Cerebellar cortex (tissue), 1 donor: ENCODE measurements at places on chromosomes 7 and 10.

GRCh38 chr7:97419898-97420297 lies 302.4 kb downstream of the SDHAF3 start:
- DNase-seq, result no peak

DNA sequence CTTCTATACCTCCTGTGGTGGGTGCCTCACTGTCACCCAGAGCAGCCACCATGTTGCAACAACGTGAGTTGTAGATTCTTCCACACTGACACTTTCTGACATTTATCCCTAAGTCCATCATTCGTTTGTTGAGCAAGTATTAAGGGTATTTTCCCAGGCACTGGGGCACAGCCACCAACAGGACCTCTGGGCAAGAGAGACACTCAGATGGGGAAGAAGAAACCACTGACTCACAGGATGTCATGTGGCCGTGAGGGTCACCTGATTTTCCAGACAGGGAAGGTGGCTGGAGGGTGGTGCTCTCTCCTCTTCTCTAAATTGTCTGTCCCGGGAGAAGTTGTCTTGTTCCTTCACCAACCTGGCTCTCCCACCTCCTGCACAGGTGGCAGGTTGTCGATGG lies 51.7 kb upstream of the PPIF start:
- DNase-seq, result no peak

DNA sequence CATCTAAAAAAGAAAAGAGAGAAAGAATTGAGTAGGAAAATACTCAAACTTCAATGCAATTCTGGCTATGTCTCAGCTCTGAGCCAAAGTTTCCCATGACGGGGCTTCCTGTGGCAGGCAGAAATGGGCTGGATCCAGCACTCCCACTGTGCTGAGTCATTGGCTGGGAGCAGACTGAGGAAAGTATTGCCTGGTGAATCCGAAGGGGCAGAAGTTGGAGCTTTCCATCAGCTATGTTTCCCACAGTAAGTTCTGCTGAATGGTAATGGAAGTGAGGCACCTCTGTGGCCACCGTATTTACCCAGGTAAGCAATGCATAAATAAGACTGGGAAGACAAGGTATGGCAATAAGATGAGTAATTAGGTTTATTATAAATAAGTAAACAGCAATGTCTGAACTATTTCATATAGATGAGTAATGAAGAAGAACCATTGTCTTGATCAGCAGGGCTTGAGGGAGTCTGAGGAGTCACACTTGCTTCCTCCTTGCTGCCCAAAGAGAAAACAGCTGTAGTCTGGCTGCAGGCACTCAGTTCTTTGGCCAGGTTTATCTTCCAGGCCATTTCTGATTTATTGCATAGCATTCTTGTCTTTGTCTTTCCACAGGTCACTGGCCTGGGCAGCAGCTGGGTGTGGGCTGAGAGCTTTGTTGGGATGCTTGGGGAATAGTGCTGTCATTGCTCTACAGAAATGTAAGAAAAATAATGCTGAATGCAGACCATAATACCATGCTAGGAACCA lies 255.3 kb downstream of the DNAJB9 start:
- DNase-seq, result no peak

DNA sequence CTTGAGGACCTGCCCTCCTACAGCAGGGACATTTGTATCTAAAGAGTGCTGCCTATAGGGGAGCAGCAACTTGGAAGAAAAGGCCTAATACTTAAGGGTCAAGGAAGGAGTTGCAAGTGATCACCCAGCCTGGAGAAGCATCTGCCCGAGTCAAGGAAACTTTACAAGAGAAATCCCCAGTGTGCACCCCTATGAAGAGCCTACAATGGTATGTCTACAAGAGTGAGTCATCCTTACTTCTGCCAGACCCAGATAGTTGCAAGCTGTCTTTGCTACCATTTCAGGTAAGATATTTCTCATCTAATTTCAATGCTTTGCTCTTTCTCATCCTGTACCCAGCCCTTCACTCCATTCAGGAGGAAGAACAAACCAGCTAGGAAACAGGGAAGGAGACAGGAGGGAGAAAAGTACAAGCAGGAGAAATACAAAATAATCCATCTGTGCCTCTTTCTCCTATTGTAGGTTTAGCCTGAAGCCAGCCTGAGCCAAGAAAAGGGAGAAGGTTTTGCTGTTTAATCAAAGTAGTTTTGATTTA lies 34.4 kb upstream of the AGR3 start:
- DNase-seq, result no peak

- no peak for DNase-seq
These were observed 160.9 kb downstream of the PLXDC2 start for GRCh38 chr10:19977097-19977521.

DNA sequence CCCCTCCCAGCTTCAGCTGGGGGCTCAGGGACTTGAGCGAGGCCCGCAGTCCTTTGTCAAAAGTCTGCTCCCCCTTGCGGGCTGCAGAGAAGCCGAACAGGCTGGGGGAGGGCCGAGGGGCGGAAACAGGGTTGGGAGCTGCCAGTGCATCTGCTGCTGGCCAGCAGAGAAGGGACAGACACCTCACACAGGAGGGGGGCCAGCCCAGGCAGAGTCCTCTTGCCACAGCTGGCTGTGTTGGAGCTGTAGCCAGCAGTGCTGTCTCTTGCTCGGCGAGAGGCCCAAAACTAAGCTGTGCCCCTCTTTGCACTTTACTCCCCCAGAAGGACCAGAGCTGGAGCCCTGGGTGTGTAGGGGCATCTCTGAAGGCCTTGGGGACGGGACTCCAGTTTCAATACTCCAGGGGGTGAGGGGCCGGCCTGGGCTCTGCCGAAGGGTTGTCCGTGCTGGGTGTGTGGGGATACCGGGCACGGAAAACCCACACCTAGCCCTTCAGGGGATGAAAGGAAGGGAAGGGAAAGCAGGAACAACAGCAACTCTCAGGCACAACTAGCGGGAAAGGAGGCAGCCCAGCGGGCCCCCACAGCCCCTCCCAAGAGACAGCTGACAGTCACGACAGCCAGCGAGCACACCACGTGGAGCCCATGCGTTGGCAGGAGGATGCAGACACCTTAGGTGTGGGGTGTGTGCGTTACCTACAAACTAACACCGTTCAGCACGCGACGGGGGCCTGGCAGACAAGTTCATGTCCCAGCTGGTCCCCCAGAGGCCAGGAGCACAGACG lies 17.8 kb downstream of the YKT6 start:
- DNase-seq, result no peak

DNA sequence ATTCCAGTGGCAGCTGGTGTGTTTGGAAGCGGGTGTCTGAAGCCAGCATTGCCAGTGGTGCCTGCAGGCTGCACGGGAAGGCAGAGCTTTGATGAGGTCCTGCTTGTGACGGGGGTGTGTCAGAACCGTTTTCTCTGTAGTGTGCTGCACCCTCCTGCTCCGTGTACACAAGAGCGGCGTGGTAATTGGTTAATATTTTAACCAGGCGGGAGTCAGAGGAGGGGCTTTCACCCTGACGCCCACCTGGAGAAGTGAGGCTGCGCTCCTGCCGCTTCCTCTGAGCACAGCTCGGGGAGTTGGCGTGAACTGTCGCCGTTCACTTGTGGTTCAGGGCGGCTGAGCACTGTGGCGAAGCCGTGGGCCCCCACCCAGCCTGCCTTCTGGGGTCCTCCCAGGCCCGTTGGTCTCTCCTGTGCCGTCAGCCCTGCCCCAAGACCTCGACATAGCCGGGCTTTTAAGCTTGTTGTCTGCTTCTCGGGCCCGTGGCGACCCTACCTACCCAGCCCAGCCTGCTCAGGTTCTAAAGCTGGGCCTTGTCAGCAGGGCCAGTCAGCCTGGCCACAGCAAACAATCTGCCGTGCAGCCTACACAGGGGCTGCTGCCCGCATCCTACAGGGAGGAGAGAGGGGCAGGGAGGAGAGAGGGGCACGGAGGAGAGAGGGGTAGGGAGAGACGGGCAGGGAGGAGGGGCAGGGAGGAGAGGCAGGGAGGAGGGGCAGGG lies 11.6 kb downstream of the NKX6-2 start:
- no peak for DNase-seq

DNA sequence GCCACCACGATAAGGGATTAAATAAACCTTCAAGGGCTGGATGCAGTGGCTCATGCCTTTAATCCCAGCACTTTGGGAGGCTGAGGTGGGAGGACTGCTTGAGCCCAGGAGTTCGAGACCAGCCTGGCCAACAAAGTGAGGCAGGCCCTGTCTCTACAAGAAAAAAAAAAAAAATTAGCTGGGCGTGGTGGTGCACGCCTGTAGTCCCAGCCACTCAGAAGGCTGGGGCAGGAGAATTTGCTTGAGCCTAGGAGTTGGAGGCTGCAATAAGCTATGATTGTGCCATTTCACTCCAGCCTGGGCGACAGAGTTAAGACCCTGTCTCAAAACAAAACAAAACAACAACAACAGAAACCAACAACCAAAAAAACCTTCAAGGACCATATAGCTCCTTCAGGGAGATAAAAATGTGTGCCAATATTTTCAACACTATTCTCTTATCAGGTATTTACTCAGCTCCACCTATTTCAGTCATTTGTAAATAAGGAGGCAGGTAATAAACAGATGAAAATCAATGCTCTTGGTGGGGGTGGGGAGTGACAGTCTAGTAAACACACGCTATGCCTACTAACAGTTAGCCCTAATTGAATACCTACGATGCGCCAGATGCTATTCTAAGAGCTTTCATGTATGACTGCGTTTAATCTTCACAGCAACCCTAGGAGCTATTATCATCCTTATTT lies 13.2 kb downstream of the BAIAP2L1 start:
- DNase-seq, result no peak

- DNase-seq, result peak; percentile 69
These were observed 48.3 kb upstream of the FAM171A1 start for GRCh38 chr10:15419279-15419874.

DNA sequence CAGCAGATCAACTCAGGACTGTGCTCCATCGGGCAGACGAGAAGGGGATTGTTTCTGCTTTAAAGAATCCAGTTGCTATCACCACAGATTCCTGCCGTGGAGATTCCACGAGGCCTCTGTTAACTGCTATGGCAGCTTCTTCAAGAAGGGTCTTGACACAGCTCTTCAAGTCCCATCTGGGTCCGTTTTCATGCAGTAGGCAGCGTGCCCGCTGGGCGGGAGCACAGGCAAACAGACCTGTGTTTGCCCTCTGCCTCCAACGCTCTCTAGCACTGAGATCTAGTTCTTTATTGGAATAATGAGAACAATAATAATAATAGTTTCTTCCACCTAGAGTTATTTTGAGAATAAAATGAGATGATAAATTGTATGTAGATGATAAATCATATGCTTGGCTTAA lies 127.2 kb upstream of the SP8 start:
- no peak for DNase-seq

DNA sequence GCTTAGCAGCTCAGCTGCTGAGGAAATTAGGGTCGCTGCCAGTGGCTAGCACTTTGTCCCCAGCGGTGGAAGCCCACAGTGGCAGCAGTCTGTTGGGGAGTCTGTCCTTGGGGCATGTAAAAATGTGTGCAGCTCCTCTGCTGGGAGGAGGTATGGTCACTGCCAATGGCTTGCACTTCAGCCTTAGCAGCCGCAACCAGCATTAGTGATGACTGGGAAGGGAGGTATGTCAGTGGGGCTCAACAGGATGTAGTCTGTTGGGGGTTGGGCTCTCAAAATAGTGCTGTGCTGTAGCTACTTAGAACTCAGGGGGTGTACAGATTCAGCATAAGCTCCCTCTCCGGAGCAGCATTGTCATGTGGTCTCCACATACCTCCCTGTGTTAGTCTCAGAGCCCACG lies 189.9 kb downstream of the ZEB1 start:
- no peak for DNase-seq

DNA sequence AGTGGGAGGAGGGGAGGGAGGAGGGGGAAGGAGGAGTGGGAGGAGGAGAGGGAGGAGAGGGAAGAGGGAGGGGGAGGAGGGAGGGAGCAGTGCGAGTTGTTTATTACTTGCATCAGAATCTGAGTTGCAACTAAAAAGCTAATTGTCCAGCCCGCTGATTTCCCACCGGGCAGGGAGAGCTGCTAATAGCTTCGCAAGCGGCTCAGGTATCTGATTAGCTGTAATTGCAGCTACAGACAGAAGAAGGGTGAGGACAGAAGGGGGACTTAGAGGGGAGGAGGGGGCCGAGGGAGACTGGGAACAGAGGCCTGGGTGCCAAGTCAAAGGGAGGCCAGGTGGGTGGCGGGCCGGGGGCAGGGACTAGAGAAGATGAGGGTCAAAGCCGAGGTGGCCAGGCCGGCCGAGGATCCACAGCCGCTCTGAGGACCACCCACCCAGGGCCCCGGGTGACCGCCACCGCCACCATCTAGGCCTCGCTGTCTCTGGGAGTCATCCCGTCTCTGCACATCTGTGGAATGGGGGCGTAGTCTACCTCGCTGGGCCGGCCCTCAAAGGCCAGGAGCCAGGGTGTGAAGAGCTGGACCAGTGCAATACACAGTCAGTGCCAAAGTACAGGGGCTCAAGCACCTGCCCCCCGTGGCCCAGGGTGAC lies 54.2 kb downstream of the MICALL2 start:
- DNase-seq, result no peak
